ENCODE measurements at places on chromosomes 7 and 10. TPM values are rescaled to one million over a fixed set of nuclear protein-coding genes. Genes with fewer than 3 reads are reported as not detected.

DNA sequence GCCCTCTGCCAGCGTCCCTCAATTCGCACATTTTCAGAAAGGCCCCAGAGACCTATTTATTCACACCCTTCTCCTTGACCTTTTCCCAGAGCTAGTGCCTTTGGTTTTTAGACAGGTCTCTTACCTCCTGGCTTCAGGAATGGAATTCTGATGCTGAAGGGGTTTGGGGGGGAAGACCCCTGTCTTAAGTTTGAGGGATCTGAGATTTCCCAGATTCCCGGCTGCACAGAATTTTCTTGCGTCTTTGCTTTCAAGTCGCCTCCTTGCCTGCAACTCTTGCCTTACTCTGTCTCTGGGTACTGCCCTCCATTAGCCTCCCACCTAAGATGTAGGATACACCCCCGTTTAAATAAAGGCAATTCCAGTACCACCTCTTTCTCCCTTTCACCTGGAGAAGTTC lies 1.9 kb downstream of the GATA3 start:
- DNase-seq = no peak

- no peak for DNase-seq
These were observed 37.9 kb upstream of the DNAJB12 start for GRCh38 chr10:72392571-72392970.

Gene CFTR
- 8.7 TPM for total RNA-seq

Gene SEMA3D
- 0.50 TPM for total RNA-seq
